ENCODE measurements at places on chromosomes 11 and 22.

- no peak for DNase-seq
- peaks cover 47% of the 10 kb centered on the region for H3K4me1 ChIP-seq
- no peaks in the 10 kb centered on the region for H3K36me3 ChIP-seq
- no peak overlapping the region for H3K4me3 ChIP-seq
Measured at GRCh38 chr11:130162733-130163132, 3.2 kb downstream of the ST14 start.

DNA sequence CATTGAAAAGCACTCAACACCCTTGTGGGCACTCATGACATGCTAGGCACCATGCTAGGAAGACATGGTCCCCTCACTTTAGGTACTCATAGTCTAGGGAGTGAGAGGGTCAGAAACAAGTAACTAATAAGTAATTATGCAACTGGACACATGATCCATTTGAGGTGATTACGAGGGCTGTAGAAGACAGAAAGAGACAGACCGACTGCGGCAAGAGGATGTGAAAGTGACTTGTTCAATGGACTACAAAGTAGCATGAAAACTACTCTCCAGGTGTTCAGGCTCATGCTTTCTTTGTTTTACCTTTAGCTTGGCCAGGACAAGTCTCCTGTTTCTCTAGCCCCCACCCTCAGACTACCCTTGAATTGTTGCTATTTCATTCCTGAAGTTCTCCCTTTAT, 310.8 kb upstream of the SORL1-AS1 start:
- H3K4me1 ChIP-seq: peaks cover 3% of the 10 kb centered on the region
- no peak overlapping the region for H3K27ac ChIP-seq
- DNase-seq: no peak
- peaks cover 16% of the 10 kb centered on the region for H3K27me3 ChIP-seq
- no peaks in the 10 kb centered on the region for H3K36me3 ChIP-seq

DNA sequence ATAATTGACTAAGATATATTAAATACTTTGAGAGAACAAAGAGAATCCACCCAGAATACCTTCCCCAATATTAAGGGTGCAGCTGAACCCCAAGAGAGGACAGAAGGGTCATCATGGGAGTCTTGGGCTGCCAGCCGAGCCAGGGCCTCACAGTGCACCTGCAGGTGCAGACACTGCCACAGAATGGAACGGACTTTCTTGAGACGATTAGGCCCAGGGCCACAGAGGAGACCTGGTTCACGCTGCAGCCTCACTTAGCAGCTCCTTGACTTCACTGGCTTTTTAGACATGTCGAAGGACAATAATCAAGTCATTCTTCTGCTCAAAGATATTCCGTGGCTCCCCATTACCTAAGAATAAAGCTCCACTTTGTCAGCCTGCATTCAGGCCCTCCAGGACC, 100.6 kb downstream of the PHF21B start:
- H3K4me3 ChIP-seq: no peak overlapping the region
- no peak overlapping the region for H3K27ac ChIP-seq
- no peaks in the 10 kb centered on the region for H3K4me1 ChIP-seq
- no peaks in the 10 kb centered on the region for H3K36me3 ChIP-seq
- no peaks in the 10 kb centered on the region for H3K27me3 ChIP-seq
- DNase-seq: no peak

DNA sequence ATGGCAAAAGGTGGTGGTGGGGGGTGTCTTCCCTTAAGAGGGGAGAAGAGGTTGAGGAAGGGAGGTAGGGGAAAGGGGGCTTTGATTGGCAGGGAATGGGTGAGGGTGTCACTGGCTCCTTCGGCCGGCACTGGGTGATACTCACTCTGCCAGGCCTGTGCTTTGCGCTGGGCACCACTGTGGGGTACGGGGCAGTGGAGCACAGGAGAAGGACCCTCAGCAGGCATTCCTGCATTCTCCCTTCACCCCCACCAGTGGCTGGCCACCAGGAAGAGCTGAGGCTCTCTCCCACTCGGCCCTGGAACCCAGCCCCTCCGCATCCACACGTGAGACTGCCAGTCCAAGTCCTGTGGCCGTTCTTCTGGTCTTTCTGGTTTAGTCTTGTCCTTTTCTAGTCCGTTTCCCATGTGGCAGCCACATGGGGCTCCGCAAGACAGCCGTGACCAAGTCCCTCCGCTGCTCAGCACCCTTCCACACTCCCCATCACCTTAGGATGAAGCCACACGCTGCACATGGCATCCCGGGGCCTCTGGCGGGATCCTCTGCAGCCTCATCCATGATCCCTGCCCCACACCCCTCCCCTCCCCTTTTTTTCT, 8.0 kb downstream of the CAPN5 start:
- no peak overlapping the region for H3K27ac ChIP-seq
- H3K27me3 ChIP-seq: peaks cover 7% of the 10 kb centered on the region

- H3K36me3 ChIP-seq: no peaks in the 10 kb centered on the region
- no peak overlapping the region for H3K27ac ChIP-seq
- H3K4me3 ChIP-seq: no peak overlapping the region
- H3K27me3 ChIP-seq: no peaks in the 10 kb centered on the region
Measured at GRCh38 chr11:48055292-48056132, 75.2 kb downstream of the PTPRJ start.

GRCh38 chr11:75524665-75525432, 892 bp downstream of the GDPD5 start:
- H3K27me3 ChIP-seq: peaks cover 11% of the 10 kb centered on the region
- H3K36me3 ChIP-seq: no peaks in the 10 kb centered on the region
- peak overlapping the region; percentile 56 for H3K4me3 ChIP-seq
- no peak for DNase-seq

DNA sequence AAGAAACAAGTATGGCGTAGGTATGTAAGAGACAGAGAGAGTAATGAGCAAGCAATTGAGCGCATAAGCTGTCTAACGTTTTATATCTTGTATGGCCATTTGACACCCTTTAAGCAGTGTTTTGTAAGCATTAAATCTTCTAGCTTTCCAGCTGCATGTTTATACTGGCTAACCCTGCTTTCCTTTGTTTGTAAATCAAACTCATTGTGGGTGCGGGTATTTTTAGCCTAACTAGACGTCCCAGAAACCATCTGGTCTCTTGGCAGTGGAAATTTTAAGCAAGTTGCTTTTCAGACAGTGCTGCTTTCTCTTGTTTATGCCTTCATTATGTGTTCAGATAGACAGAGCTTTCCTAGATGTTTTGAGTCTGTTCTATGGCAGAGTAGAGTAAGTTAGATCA, 73.5 kb downstream of the RNF169 start:
- H3K4me1 ChIP-seq: peaks cover 11% of the 10 kb centered on the region
- DNase-seq: no peak
- H3K36me3 ChIP-seq: peaks cover 14% of the 10 kb centered on the region
- H3K27ac ChIP-seq: no peak overlapping the region
- no peaks in the 10 kb centered on the region for H3K27me3 ChIP-seq

DNA sequence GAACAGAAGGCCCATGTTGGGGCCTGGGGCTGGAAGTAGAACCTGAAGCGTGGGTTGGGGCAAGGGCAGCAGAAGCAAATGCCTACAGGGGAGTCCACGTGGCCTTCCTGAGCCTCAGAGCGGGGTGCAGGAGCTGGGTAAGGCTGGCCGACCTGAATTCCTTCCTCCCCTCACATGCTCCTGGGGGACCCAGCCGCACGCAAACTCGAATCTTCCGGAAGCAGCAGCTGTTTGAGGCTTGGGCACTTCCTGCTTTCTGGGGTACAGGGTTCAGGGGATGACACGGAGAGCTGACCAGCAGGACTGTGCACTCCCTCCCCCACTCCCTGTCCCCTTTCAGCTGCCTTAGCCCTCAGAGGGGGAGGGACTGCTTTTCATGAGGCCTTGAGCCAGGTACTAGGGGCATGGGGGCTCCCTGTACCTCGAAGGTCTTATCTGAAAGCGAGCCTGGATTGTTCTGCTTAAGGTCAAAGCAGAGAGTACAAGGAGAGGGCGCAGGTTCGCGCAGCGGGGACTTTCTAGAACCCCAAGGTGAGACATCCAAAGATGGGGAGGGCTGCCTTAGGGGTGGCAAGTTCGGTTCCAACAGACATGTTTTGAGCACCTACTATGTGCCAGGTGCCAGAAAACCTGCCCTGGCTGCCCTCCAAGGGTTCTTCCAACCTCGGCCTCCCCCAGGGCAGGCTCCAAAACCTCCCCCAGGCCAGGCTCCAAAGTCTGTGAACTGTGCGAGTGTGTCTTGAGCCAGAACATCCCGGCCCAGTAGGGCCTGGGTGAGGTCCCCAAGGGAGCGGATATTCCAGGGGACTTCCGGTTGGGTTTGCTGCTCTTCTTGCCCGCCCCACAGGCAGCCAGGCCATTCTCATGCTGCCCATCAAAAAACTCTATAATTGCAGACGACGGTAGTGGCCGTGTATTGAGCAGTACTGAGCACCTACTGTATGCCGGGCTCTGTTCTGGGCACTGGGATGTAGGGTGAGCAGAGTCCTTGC, 1.7 kb downstream of the NCF4 start:
- peaks cover 12% of the 10 kb centered on the region for H3K4me1 ChIP-seq
- no peak overlapping the region for H3K27ac ChIP-seq
- H3K4me3 ChIP-seq: no peak overlapping the region
- H3K36me3 ChIP-seq: no peaks in the 10 kb centered on the region
- peaks cover under 1% of the 10 kb centered on the region for H3K27me3 ChIP-seq

GRCh38 chr22:19890502-19891316, 36.0 kb upstream of the GNB1L start:
- H3K36me3 ChIP-seq: no peaks in the 10 kb centered on the region
- no peaks in the 10 kb centered on the region for H3K27me3 ChIP-seq
- DNase-seq: no peak
- no peak overlapping the region for H3K4me3 ChIP-seq
- peak overlapping the region; percentile 81 for H3K27ac ChIP-seq

DNA sequence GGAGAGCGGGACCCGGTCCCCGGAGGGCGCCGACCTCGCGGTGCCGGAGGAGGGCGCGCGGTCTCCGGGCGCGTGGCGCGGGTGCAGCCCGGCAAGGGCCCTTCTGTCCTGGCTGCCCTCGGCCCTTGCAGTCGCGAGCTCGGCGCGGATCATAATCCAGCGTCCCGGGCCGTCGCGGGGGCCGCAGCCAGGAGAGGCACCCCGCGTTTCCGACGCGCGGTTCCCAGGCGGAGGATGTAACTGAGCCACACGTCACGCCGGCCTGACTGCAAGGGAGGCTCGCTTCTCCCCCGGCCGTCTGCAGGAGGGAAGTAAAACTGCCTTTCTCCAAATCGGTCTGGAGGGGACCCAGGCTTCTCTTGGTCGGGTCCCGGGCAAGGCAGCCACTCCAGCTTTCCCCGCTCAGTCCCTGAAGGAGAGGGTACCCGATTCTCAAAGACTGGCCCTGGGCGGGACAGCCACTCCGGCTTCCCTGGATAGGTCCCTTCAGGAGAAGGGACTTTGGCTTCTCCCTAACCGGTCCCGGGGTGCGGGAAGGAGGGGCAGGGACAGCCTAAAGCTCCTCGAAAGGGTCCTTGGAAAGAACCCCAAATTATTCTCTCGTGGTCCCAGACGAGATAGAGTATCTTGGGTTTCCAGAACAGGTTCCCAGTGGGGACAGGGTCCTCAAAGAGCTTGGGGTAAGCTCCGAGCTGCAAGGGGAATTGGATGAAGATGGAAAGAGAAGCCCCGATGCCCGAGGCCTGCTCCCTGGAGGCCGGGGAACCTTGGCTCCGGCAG, 836 bp downstream of the SPON1 start:
- no peaks in the 10 kb centered on the region for H3K4me1 ChIP-seq
- H3K27ac ChIP-seq: no peak overlapping the region
- peaks cover 89% of the 10 kb centered on the region for H3K27me3 ChIP-seq

- peak overlapping the region; percentile 44 for H3K27ac ChIP-seq
- H3K27me3 ChIP-seq: no peaks in the 10 kb centered on the region
- peak; percentile 11 for DNase-seq
- H3K4me1 ChIP-seq: peaks cover 16% of the 10 kb centered on the region
- H3K36me3 ChIP-seq: peaks cover 6% of the 10 kb centered on the region
Measured at GRCh38 chr22:31734512-31734911, 15.4 kb downstream of the PRR14L start.

DNA sequence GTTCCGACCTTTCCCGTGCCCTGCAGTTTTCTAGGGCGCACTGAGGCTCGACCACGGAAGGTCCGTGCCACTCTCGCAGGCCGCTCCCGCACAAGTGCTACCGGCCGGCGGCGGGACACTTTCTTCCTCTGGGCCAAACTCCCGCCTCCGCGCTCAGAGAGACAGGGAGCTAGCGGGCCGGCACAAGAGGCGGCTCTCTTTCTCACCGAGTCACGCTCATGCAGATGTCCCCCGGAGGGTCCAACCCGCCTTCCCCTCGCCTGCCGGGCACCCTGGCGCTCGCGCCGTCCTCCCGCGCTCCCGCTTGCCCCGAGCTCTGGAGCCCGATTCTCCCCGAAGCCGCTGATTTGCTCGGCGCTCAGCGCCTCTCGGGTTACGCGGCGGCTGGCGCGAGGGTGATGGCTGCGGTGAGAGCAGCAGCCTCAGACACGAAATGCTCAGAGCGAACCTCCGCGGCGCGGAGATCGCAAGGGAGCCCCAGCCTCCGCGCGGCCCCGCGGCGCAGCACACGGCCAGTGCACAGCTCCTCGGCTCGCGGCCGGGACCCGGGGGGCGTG, 1.0 kb downstream of the LMO1 start:
- no peaks in the 10 kb centered on the region for H3K36me3 ChIP-seq
- H3K4me1 ChIP-seq: peaks cover 25% of the 10 kb centered on the region
- peak overlapping the region; percentile 13 for H3K4me3 ChIP-seq
- H3K27me3 ChIP-seq: peaks cover 57% of the 10 kb centered on the region
- no peak for DNase-seq

DNA sequence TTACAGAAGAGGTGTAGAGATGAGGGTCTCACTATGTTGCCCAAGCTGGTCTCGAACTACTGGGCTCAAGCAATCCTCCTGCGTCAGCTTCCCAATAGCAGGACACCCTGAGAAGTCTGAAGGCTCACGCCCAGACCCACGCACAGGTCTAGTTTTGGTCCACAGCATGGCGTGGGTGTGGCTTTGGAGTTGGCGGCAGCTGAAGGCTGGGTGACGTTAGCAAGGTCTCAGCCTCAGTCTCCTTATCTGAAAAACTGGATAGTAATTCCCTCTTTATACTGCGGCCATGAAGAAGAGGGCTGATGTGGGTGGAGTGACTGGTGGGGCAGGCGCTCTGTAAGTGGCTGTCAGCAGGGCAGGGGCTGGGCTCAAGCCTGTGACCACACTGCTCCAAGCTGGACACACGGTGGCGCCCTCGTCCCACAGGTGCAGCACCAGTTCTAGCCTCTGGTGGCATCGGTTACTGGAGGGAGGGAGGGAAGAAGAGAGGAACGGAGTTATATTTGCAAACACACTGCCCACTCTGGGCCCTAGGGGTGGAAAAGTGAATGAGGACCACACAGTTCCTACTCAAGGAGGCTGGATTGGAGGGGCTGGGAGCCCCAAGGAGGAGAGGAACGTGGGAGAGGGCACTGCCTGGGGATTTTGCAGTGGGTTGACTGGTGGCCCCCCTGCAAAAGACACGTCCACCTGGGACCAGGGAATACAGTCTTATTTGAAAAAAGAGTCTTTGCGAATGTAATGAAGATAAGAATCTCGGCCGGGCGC, 19.6 kb upstream of the CARD10 start:
- H3K36me3 ChIP-seq: no peaks in the 10 kb centered on the region
- peak overlapping the region; percentile 17 for H3K27ac ChIP-seq
- no peaks in the 10 kb centered on the region for H3K27me3 ChIP-seq
- H3K4me3 ChIP-seq: peak overlapping the region; percentile 23
- peaks cover 38% of the 10 kb centered on the region for H3K4me1 ChIP-seq

- H3K36me3 ChIP-seq: no peaks in the 10 kb centered on the region
- DNase-seq: no peak
- no peaks in the 10 kb centered on the region for H3K27me3 ChIP-seq
- H3K27ac ChIP-seq: no peak overlapping the region
Measured at GRCh38 chr22:29152045-29152953, 53.4 kb upstream of the EMID1 start.
